ENCODE measurements at places on chromosomes 3 and 15.
A peak's percentile ranks its signal among the peaks of the same experiment; 100 is the strongest.

GRCh38 chr3:30775040-30775439, 119.4 kb downstream of the GADL1 start:
- no peak for DNase-seq

DNA sequence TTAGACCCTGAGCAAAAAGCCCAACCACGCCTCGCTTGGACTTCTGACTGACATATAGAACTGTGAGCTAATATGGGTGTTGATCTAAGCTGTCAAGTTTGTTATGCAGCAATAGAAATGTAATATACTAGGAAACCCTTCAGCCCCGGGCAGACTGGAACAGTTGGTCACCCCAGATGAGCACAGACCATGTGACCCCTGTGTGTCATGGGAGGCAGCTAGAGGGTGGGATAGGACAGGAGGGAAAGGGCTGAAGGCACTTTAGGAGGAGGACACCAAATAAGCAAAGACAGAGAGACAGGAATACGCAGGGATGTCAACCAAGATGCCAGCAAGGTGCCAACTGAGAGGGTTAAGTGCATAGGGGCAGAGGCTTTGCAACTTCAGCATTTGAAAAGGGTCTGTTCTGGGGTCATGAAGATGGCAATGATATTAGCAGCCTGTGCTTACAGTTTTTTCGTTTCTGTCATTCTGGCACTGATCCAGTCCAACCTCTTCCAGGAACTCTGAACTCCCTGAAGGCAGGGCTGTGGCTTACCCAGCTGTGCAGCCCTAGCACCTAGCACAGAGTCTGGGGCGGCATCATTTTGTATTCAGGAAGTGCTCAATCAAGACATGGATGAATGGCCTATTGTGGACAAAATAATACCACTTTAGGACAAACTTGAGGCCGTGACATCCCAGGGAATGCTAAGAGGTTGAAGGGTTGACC, 51.4 kb downstream of the HES1 start:
- no peak for DNase-seq

DNA sequence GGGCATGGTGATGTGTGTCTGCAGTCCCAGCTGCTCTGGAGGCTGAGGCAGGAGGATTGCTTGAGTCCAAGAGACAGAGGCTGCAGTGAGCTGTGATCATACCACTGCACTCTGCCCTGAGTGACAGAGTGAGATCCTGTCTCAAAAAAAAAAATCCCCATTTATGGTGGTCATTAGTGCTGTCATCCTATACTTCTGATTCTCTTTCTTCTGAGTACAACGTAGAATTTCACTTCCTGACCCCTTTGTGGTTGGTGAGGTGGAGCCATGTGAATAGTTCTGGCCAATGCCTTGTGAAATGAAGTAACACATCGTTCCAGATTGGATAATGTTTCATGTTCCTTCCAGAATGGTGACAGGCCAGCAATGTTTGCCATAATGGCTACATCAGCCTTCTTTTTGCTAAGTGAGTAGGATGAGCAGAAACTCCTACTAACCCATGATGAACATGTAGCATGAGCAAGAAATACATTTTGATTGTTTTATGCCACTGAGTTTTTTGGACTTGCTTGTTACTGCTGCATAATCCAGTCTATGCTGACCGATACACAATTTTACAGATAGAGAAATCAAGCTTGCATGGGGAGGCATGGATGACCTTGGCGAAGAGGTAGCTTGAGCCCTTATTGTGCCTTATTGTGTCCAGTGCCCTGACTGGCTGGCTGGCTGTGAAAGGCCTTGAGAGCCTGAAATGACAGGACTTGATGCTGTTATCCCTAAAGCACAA, 30.9 kb upstream of the TLE3 start:
- no peak for DNase-seq

DNA sequence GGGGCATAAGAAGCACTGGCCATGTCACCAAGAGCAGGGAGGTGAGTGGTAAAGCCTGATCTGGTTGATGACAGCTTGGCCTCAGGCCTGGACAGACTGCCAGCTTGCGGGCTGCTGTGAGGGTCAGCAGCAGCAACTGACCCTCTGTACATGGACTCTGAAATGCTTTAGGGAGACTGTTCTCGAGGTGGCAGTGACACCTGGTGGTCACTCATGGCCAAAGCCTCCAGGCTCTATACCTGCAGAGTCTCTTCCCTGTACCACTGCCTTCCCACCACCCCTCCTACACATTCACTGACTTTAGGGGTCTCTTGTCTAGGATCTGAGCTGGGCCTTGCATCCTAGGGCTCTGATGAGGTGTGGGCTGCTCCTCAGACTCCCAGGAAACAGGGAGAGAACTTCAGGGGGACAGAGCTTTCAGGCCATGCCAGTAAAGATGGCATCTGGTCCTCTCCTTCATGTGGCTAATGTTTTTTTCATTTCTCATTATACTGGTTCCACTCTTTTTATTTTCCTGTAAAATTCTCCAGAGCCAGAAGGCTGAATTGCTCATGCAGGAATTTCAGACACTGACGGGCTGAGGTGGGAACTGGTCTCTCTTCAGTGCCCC, 17.2 kb upstream of the TIMP4 start:
- peak; percentile 40 for DNase-seq

GRCh38 chr15:89179966-89180875, 41.2 kb downstream of the RLBP1 start:
- DNase-seq, result no peak

DNA sequence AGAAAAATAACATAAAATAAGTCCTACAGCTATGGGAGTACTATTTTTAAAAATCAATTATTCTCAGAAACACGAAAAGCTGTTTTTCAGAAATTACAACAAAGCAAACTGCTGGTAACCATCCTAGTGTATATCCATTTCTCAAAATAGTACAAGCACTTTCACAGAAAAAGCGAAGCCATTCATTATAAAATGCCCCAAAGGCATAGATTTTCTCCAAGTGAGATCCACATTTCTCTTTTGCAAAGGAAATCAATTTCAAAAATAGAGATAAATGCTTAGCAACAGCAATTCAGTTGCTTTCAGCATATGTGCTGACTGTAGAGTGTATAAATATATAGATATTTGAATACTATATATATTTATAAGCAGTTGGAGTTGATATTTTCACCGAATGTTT, 1266.3 kb downstream of the SI start:
- no peak for DNase-seq

DNA sequence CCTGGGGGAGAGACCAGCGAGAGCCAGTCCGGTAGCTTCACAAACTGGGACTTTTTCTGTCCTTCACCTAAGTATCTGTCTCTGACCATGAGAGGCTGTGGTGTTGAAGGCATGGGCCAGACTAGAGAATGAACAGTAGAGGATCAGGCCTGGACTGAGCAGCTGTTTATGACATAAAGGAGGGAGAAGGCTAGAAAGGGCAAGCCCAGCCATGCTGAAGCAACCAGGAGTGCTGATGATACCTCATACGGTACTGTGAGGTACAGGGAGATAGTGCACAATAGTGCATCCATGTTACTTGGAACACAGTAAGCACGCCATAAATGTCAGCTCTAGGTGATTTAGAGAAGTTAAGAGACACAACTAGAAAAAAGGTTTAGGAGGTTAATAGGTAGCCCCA, 22.6 kb upstream of the TIMP4 start:
- no peak for DNase-seq

- no peak for DNase-seq
Observed at GRCh38 chr15:71334873-71335272, 219.6 kb downstream of the THSD4 start.

- no peak for DNase-seq
Observed at GRCh38 chr3:113205481-113205880, 5.9 kb upstream of the BOC start.

- no peak for DNase-seq
Observed at GRCh38 chr3:32430900-32431299, 39.2 kb downstream of the CMTM7 start.

DNA sequence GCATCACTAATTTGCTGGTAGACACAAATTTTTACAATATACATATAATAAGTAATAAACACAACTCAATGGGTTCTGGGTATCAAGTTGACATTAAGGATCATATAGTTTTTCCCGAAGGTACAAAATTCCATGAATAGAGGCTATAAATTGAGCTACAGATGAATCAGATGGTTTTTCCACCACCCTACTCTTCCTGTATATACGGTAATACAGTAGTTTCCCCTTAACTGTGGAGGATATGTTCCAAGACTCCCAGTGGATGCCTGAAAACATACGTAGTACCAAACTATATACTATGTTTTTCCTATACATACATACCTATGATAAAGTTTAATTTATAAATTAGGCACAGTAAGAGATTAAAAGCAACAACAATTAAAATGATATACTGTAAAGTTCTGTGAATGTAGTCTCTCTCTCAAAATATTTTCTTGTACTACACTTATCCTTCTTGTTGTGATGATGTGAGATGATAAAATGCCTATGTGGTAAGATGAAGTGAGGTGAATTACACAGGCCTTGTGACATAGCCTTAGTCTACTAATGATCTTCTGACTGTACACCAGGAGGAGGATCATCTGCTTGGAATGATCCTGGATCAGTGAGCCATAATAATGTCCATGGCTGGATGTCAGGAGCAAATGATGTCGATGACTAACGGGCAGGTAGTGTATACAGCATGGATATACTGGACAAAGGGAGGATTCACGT, 116.7 kb downstream of the NR1I2 start:
- no peak for DNase-seq

DNA sequence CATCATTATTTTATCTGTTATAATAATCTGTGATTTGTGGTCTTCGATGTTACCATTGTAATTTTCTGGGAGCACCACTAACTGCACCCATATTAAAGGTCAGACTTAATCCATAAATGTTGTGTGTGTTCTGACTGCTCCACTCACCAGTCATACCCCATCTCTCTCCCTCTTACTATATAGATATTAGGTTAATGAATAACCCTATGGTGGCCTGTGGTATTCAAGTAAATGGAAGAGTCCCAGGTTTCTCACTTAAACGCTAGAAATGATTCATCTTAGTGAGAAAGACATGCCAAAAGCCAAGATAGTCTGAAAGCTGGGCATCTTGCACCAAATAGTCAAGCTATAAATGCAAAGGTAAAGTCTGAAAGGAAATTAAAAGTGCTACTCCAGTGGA, 1358.5 kb downstream of the ROBO2 start:
- no peak for DNase-seq

- DNase-seq, result no peak
Observed at GRCh38 chr3:122416966-122417365, 1.1 kb upstream of the WDR5B start.

DNA sequence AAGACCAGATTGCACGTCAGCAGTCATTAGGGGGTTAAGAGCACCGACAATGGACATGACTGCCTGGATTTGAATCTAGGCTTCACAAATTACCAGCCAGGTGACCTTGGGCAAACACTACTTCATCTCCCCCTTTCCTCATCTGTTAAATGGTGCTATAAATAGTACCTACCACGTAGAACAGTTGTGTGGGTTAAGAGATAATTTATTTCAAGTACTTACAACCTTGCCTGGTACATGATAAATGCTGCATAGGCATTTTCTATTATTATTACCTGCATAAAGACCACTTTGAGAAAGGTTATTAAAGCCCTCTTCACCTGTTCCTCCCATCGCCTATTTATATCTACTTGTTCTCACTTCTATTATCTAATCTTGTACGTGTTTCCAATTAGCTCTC, 64.7 kb downstream of the BTD start:
- DNase-seq, result no peak

DNA sequence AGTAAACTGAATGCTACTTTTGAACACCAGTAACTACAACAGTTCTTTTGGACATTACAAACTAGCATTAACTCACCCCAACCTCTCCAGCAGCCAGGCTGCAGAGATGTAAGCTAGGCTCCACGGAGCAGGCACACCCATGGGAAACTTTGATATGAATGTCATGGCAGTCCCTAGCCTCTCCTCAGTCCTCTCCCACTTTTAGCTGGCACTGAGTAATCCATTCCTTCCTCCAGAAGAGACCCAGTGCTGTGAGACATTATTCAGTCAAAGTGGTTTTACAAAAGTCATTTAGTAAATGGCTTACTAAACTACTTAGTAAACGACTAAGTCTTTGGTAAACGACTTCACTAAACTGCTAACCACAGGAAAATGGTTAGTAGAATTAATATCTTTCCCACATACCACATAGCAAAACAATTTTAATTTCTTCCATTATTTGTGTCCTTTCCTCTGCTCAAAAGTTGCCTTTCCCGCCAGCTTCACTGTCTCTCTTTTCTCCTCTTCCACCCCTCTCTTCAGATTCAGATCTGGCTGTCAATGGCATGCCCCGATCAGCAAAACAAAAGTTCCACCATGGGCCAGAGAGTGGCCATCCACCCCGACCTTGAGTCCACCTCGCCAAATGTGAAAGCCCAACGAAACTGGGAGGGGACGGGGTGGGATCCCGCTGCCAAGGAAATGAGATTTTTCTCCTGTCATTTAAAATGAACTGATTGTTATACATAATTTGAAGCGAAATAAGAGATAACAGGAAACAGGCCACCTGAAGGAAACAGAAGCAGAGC, 67.5 kb upstream of the TJP1 start:
- DNase-seq, result no peak

DNA sequence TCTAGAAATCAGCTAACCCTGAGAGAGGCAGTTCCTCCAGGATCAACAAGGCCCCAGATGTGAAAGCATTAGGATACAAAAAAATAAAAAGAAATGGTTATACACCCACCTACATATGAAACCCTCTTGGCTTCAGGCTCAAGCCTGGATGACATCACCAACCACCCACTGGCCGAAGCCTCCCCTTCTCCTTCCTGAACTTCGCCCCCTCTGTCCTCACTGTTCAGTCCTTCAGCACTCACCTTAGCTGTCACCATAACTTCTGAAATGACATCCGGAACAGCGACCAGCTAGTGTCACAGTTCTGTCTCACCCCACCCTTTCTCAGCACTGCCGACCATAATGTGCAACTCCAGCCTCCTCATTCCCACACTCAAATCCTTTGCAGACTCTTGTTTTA, 98.7 kb downstream of the PLCH1 start:
- no peak for DNase-seq

DNA sequence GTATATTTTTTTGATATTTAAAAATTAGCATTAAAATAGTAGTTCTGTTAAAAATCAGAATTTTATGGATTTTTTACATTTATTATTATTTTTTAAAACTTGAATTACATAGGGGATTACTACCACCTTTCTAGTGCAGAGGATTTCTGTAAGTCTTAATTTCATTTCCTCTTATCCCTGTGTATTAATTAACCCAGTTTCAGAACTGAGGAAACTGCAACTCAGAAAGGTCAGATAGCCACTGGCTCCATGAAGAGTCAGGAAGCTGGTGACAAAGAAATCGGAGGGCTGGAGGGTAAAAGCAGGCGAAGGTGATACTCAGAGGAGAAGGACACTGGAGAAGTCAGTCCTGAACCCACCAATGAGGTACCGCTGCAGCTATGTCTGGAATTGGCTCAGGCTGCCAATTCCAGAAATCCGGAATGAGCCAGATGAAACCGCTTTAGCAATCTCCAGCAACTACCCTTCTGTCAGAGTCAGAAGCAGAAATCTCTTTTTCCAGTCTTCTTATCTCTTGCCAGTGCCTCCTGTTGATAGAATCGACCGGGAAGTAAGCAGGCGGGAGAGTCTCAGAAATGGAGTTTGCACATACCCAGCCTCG, 308.5 kb downstream of the SV2B start:
- no peak for DNase-seq

All from activated CD4-positive, CD25-positive, alpha-beta regulatory T cell treated with anti-CD3 and anti-CD28 coated beads, Interleukin-2, amount 50 U/mL, for 72 hours (primary cell).